GM23248 (cell line): ENCODE measurements at places on chromosomes 1 and 21. TPM values are rescaled to one million over a fixed set of nuclear protein-coding genes. Genes with fewer than 3 reads are reported as not detected.

- no peak overlapping the region for H3K27ac ChIP-seq
- peaks cover 5% of the 10 kb centered on the region for H3K4me1 ChIP-seq
- DNase-seq = no peak
- no peaks in the 10 kb centered on the region for H3K36me3 ChIP-seq
- no peak overlapping the region for H3K4me3 ChIP-seq
- no peaks in the 10 kb centered on the region for H3K27me3 ChIP-seq
Measured at GRCh38 chr1:44174630-44175029, 33.2 kb upstream of the KLF18 start.

DNA sequence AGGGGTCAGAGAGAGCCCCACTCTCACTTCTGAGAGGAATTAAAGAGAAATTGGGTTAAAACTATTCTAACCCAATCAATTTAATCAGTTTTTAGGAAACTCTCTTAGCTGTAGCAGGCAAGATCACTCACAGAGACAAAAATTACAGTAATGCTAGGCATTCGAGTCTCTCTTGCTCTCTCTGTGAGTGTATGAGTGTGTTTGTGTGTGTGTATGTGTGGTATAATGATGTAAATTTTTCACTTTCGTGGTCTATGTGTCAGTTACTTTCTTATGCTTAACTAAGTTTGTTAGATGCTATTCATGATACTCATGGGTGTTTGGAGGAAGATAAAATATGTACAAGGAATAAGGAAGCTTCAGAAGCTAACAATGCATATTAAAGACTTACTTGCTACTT, 131.3 kb downstream of the FASLG start:
- no peak overlapping the region for H3K4me3 ChIP-seq
- no peak for DNase-seq
- H3K4me1 ChIP-seq = no peaks in the 10 kb centered on the region

The ARHGEF19 gene
- 8.6 and 12.1 TPM in 2 replicates for total RNA-seq

- no peak overlapping the region for H3K27ac ChIP-seq
- H3K36me3 ChIP-seq = no peaks in the 10 kb centered on the region
- H3K4me3 ChIP-seq = no peak overlapping the region
- DNase-seq = no peak
Measured at GRCh38 chr1:53681351-53681976, 57.5 kb downstream of the GLIS1 start.

GRCh38 chr1:101483982-101484688, 247.3 kb downstream of the S1PR1 start:
- 0 out of 2 replicates have a peak, but pooled peaks cover 4% of the 10 kb centered on the region for H3K27me3 ChIP-seq
- no peak overlapping the region for H3K27ac ChIP-seq
- no peaks in the 10 kb centered on the region for H3K4me1 ChIP-seq
- no peaks in the 10 kb centered on the region for H3K36me3 ChIP-seq
- H3K4me3 ChIP-seq = no peak overlapping the region

GRCh38 chr1:24643363-24644099, 429 bp downstream of the SRRM1 start:
- H3K27ac ChIP-seq = peak overlapping the region; percentile 62
- peak; percentile 47 for DNase-seq
- H3K36me3 ChIP-seq = peaks cover 36% of the 10 kb centered on the region
- H3K27me3 ChIP-seq = no peaks in the 10 kb centered on the region

DNA sequence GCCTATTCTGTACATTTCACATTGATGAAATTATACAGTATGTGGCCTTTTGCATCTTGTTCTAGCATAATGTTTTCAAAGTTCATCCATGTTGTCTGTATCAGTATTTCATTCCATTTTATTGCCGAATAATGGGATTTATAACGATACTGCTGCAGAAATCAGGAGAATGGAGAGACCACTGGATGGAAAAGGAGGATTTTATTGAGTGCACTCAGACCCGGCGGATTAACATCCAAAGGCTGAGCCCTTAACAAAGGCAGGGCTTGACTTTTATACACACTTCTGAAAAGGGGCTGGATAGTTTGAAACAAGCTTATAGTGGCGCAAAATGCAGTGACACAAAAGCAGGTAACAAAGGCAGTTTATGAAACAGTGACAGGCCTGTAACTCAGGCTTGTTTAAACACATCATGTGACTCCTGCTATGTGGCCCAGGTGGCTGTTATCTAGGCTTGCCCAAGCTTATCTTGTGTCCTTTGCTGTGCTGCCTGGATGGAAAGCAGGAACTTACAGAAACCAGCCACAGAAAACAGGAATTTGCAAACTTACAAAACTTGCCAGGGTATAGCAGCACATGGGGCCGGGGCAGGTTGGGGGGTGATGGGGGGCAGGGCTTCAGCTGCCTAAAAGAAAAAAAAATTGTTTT, 32.8 kb upstream of the KCNJ15 start:
- no peaks in the 10 kb centered on the region for H3K36me3 ChIP-seq
- H3K4me3 ChIP-seq = no peak overlapping the region
- no peak for DNase-seq
- H3K27ac ChIP-seq = no peak overlapping the region
- H3K27me3 ChIP-seq = no peaks in the 10 kb centered on the region

The HSF2BP gene
- total RNA-seq = 2.5 and 4.8 TPM in 2 replicates

The EPHA2 gene
- 20.4 and 21.7 TPM in 2 replicates for total RNA-seq

DNA sequence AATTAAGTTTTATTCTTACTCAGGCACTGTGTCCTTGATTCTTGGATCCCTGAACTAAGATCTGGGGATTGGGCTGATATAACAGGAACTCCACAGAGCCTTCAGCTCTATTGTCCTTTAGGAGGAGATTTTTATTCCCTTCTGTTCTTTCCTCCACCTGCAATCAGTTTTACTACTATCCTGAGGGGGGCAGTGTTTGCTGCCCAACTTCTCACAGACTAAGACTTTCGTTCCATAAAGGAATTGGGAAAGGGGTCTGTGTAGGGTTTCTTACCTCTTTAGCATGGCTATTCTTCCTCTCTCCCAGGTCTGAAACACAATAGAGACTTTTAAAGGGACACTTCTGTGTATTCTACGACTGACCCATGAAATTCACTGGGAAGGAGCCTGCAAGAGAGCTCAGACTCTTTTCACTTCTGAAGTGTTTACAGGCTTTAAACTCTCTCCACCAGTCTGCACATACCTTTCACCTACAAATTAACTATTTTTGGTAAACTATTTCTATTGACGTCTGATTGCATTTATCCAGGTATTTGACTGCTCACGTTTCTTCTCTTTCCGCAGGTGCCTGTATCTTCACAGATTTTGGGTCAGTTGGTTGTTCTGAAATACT, 103.3 kb upstream of the DEPDC1 start:
- H3K36me3 ChIP-seq = no peaks in the 10 kb centered on the region
- H3K27me3 ChIP-seq = no peaks in the 10 kb centered on the region
- H3K27ac ChIP-seq = no peak overlapping the region
- H3K4me1 ChIP-seq = no peaks in the 10 kb centered on the region

DNA sequence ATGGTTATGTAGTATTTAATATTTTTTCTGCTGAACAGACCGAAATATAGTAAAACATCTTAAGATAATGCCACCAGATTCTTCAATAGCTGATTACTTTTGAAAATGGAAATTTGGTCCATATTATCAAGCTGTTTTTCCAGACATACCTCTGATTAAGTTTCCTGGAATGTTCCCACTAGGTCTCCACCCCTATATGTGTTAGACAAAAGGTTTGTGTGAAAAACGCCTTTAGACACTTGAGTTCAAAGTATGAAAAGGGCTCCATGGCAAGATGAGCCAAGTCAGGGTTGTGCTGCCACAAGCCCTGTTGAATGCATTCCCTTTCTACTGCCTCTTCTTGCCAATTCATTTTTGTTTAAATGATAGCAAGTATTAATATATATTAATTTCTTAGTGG, 52.7 kb downstream of the ZBTB17 start:
- no peaks in the 10 kb centered on the region for H3K27me3 ChIP-seq
- H3K36me3 ChIP-seq = peaks cover 29% of the 10 kb centered on the region
- peaks cover 53% of the 10 kb centered on the region for H3K4me1 ChIP-seq
- H3K4me3 ChIP-seq = no peak overlapping the region
- H3K27ac ChIP-seq = peak overlapping the region; percentile 55

The ACOT11 gene
- total RNA-seq = 3.6 and 4.8 TPM in 2 replicates

The CLDN19 gene
- total RNA-seq = not detected in 2 replicates

DNA sequence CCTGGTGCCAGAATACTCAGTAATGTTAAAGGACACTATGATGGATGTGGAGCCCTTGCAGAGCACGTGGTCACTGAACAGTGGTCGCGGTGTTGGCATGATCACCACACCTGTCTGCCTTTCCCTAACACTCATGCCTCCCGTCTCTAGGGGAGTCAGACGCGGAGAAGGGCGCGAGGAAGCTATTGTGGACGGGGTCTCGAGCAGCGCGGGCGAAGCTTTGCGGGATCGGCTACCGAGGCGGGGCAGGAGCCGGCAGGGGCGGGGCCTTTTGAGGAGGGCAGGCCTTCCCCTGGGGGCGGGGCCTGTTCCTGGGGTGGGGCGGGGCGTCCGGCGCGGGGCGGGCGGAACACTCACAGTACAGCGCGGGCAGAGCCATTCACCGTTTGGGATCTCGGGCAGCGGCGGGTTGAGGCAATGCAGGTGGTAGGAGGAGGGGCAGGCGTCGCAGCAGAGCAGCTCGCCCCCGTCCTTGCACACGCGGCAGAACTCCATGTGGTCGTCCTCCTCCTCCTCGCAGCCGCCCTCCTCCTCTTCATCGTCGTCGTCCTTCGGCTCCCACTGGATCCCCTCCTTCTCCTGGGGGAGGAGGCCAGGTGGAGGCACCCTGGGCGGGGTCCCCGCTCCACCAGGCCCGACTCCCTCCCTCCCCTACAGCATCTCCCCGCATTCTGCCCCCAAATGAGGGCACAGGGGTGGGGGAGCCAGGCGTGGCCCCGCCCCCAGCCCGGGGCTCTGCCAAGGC, 31.5 kb downstream of the CHD5 start:
- H3K36me3 ChIP-seq = no peaks in the 10 kb centered on the region
- H3K27ac ChIP-seq = no peak overlapping the region

DNA sequence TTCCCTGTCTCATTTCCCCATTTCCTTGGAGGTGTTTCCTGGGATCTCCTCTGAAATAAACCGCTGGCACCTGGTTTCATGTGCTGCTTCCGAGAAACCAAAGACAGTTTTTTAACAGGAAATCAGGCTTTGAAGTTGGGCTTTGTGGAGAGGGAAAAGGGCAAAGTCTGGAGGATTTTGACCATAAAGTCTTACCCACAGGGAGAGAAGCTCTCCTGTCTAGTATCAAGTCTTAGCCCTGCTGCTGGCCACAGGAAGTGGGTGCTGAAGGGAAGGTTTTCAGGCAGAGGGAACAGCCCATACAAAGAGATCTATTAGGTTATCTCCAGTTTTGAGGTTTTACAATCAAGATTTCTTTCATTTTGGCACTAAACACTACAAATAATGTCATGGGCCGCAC, 29.3 kb downstream of the SLC5A9 start:
- H3K36me3 ChIP-seq = no peaks in the 10 kb centered on the region
- no peak overlapping the region for H3K4me3 ChIP-seq
- H3K27ac ChIP-seq = no peak overlapping the region
- no peaks in the 10 kb centered on the region for H3K4me1 ChIP-seq

- H3K27me3 ChIP-seq = no peaks in the 10 kb centered on the region
- peak; percentile 98 for DNase-seq
- H3K4me3 ChIP-seq = no peak overlapping the region
- H3K36me3 ChIP-seq = peaks cover 45% of the 10 kb centered on the region
Measured at GRCh38 chr1:113109908-113110554, 37.0 kb downstream of the LRIG2 start.

The DNASE2B gene
- not detected in 2 replicates for total RNA-seq

- H3K27ac ChIP-seq = no peak overlapping the region
- H3K27me3 ChIP-seq = no peaks in the 10 kb centered on the region
- H3K4me1 ChIP-seq = no peaks in the 10 kb centered on the region
- H3K36me3 ChIP-seq = no peaks in the 10 kb centered on the region
- DNase-seq = no peak
Measured at GRCh38 chr1:226349081-226349480, 40.1 kb upstream of the LIN9 start.

DNA sequence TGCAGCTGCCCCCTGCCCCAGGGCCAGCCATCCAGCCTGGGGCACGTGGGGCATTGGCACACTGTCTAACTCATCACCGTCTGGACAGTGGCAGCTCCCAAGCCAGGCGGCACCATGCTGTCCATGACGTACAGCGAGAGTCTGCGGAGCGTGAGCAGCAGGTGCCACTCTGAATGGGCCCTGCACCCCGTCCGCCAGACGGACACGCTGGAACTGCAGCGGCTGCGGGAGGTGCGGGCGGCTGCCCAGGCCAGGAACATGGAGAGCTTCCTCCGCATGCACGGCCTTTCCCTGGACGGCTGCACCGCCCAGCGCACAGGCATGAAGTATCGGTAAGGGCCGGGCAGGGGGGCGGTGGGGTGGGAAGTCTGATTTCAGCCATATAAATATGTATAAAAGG, 5.7 kb downstream of the KCNAB2 start:
- no peaks in the 10 kb centered on the region for H3K4me1 ChIP-seq
- H3K4me3 ChIP-seq = no peak overlapping the region
- no peaks in the 10 kb centered on the region for H3K36me3 ChIP-seq
- DNase-seq = no peak
- H3K27ac ChIP-seq = no peak overlapping the region

DNA sequence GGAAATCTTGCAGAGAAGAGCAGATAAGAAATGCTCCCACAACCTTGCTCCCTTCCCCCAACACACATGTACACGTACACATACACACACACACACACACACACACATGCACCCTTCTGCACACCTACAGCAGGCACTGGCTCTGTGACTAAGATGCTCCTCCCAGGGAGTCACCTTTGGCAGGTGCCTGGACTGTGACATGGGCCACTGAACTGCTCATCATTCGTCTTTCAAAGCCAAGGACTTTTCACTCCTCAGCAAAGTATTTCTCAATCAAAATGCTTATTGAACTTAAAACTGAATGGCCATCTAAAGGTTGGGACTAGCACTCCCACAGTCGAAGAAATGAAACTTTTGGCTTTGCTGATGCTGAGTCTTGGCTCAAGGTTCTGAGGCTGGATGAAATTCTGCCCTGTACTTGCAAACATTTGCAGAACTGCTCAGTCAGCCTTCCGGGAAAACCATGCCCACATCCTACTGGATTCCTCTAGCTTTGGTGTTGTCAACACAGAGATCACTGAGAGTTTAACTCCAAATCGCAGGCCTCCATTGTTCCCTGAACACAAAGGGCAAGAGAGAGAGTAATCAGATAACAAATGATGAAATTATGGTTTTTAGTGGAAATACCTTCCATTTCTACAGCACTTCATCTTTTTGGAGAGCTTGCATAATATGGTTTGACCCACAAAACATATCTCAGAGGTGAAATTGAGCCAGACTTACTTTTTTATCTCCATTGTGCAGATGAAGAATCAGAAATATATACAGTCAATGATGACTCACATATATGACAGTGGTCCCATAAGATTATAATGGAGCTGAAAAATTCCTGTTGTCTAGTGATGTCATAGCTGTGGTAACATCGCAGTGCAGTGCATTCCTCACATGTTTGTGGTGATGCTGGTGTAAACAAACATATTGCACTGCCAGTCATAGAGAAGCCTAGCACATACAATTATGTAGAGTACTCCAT, 72.4 kb upstream of the BCAR3 start:
- peak overlapping the region; percentile 85 for H3K27ac ChIP-seq
- no peaks in the 10 kb centered on the region for H3K36me3 ChIP-seq
- peak; percentile 91 for DNase-seq
- H3K4me3 ChIP-seq = no peak overlapping the region
